ENCODE measurements at places on chromosomes 5 and 9.

DNA sequence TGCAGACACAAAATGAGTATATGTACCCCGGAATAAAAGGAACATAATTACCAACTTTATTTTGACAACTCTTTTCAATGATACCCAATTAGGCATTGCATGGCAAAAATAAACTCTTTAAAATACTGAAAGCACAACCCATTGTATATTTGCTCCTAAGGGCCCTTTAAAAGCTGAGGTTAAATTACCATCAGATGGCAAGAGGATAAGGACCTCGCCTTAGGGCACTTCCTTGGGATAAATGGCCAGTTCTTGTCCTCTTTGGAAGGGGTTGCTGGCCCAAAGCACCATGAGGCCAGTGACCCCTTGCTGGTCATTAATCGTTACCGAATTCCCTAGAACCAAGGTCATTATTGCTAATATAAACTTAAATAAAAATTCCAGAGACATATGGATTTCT is 46.0 kb downstream of the EBF1 start:
- no peak for DNase-seq

DNA sequence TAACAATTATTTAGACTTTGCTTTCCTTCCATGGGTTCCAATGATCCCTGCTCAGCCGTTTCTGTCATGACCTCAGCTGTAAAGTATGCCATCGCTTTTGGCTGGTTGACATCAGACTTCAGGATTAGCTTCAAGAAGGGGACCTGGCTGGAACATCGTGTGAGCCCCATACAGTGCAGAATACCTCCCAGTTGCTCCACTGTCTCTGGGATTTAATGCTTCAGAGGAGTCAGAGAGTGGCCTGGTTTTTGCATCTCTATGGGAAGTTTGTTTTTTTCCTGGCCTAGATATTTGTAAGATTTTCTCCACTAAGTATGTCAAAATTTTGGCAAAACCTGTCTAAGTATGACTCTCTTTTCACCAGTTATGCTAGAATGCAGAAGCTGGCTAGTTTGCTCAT is 216.9 kb downstream of the GABBR2 start:
- no peak for DNase-seq

- DNase-seq = no peak
Observed at GRCh38 chr5:81336556-81336955, 35.2 kb downstream of the ZCCHC9 start.

GRCh38 chr5:103674251-103674650 is 111.7 kb upstream of the NUDT12 start:
- DNase-seq = no peak

- DNase-seq = no peak
Observed at GRCh38 chr5:137734331-137734730, 1.6 kb downstream of the KLHL3 start.

DNA sequence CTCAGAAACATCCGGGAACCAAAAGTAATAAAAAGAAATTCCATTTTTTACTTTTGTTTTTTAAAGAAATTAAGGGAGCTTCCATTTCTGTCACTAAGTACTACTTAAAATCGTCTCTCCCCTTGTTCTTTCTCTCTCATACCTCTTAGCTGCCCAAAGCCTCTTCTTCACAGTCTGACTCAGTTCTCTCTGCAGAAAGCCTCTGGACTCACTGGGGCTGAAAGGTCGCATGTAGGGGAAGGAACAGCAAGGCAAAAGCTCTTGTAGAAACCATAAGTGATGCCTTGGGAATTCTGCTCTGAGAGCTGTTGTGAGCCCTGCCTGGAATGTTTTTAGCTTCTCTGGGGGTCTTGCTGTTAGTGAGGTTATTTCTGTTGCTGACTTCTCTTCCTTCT is 100.8 kb upstream of the RANBP3L start:
- no peak for DNase-seq

GRCh38 chr5:180098991-180099732 is 27.6 kb upstream of the RNF130 start:
- DNase-seq = no peak

DNA sequence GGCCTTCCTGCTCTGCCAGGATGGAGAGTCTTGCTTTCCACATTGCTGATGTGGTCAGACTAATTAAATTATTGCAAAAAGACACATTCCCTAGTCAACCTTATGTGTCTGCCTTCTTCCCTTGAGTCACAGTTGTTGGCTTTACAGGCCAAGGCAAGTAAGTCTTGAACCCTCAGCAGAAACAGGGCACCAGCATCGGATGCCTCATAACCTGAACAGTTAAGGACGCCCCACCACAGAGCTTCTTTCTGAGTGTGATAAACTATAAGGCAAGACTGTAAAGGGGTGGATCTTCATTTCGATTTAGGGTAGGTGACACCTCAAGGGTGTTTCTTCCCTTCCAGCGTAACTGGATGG is 670 bp upstream of the KIF2A start:
- DNase-seq = no peak

DNA sequence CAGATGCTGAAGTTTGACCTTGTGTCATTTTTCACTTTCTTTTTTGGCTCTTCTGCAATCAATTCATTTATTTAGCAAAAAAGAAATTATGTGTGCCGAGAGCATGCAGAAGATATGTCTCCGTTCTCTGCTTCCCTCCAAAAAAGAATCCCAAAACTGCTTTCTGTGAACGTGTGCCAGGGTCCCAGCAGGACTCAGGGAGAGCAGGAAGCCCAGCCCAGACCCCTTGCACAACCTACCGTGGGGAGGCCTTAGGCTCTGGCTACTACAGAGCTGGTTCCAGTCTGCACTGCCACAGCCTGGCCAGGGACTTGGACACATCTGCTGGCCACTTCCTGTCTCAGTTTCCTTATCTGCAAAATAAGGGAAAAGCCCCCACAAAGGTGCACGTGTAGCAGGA is 2.4 kb downstream of the FGFR4 start:
- no peak for DNase-seq

DNA sequence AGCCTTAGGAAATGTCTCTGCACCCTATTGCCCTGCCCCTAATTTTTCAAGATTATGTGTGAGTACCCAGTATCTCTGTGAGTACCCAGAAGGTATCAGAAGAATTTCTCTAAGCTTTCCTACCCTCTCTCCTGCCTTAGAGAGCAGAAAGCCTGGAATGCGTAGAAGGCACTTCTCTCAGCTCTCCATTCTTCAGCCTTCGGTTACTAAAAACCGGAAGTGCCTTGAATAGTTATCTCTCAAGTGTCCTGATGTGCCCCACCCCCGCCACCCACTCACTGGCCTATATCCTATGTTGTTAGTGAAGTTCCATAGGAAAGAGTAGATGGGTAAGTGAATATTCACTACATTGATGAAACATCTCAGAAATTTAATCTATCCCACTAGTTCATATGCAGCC is 210.7 kb upstream of the CDH10 start:
- no peak for DNase-seq

GRCh38 chr9:131238402-131239021 is 37.8 kb downstream of the FAM78A start:
- no peak for DNase-seq

- DNase-seq = no peak
Observed at GRCh38 chr5:79263290-79263689, 27.4 kb downstream of the JMY start.

DNA sequence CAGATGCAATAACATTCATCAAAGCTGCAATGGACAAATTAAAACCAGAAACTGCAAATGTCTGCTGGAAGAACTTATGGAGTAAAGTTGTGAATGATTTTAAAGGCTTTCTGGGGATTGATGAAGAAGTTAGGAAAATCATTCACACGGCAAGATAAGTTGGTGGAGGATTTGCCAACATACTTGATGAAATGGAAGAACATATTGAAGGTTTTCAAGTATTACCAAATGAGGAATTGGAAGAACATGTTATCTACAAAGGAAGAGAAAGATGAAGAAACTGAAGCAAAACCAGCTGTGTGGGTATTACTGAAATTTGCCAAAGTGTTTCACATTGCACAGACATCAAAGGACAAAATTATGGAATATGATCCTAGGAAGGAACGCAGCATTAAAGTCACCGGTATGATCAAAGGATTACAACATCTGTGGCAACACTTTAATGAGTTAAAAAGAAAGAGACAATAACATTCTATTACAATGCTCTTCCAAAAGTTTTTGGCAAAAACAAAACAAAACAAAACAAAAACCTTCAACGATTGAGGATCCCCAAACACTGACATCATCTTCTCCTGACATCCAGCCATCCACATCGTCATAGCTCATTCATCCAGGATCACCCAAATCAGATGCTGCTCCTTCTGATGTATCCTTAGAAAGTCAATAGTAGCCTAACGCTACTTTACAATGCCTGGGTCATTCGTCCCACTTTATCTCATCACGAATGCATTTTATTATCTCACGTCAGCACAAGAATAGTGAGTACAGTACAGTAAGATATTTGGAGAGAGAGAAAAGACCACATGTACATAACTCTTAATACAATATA is 61.3 kb upstream of the SMC5 start:
- no peak for DNase-seq

DNA sequence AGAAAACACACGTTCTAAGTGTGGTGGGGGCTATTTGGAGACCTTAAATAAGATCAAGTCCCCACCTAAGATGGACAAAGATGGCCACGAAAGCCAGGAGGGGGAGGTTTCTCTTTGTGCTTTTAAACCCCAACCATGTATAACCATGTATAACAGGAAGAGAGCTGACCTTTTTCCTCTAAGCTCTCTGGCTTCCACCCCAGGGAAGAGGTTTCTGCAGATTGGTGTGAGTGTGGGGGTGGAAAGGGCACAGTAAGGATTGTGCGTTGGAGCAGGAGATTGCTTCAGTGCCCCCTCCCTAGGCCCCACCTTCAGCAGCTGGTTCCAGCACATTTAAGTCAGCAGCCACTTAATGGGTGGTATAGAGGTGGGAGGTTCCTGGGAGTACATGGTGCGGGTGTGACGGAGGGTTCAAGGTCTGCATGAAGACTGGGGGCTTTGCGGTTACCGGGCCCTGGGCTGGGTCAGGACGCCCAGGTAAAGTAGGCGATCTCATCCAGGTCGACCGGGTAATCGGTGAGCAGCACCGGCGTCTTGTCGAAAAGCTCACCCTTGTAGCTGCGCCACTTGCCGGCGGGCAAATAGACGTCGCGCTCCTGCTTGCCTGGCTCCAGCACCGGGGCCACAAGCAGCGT is 6.2 kb downstream of the MYORG start:
- DNase-seq = no peak

GRCh38 chr9:118693645-118694044 is 675.6 kb downstream of the BRINP1 start:
- DNase-seq = no peak

DNA sequence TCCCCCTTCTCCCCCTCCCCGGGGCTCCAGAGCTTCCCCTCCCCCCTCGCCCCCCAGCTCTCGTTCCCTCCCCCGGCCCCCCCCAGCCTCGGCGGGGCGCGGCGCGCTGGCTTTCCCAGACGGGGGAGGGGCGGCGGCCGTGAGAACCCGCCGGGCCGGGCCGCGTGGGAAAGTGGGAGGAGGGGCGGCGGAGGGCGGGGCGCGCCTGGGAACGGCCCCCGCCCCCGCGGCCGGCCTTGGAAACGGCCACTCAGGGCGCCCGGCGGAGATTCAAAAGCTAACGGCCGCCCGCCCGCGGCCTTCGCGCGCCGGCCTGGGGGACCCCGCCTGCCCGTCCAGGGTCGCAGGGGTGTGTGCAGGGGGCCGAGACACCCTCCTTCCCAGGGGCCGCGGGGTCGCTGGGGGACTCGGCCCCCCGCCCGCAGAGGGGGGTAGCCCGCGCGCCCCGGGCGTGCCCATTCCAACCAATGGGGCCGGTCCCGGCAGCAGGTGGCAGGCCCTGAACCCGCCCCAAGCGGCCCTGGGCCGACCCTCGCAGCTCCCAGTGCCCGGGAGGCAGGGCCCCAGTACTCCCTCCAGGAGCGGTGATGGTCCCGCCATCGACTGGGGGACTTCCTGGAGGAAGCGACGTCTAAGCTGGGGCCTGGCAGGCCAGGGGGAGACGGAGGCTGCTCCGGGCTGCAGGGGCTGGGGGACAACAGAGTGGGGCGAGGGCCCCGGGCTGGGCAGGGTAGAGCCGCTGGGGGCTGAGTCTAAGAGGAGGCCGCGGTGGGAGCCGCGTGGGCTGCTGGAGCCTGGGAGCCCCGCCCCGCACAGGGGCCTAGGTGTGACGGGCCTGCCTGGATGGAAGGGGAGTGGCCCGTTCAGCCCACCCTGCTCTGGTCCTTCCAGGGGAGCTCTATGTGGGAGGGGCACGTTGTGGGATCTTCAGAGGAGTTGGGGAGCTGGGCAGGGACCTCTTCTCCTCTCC is 14.2 kb upstream of the NRARP start:
- DNase-seq = no peak

- no peak for DNase-seq
Observed at GRCh38 chr9:135711881-135712280, 9.9 kb downstream of the KCNT1 start.

DNA sequence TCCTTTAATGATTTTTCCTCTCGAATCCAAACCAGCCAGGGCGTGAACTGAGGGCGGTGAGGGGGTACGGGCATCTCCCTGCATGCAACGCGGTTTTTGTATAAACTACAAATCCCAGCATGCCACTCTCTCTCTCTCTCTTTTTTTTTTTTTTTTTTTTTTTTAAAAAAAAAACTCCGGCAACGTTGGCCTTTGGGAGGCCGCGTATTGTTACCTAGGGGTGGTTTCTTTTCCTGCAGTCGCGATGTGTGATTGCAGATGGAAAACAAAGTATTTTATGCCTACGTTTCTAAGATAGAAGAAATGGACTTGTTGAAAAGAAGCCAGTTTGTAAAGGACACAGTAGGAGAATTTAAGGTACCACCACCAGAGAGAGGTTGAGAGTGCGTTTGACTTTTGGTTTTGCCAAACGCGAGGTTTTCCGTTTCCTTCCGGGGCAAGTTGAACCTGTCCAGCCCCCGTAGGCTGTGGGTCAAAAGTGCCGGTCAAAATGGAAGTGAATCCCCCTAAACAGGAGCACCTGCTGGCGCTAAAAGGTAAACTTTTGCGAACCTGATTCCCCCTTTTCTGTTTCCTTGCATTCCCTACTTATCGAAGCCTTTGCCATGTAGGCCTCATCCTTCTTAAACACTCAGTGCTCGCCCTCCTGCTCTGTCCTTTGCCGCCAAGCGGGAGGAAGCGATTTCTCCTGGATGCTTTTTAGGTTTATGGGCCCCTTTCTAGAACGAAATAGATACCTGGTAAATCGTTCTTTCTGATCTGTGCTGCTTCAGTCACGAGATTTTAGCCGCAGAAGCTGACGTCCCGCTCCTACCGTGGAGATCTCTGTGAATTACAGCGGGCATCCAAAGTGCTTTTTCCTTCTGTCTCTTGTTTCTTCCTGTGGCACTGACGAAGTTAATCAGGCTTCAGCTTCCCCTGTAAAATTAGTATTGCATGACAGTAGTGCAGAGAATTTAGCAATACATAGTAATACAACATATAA is at the start of the genes SHLD3 and TRAPPC13:
SHLD3 (plus strand) TSS at position 457 of the 985 bp plus-strand sequence. CDS start 4,561 bp downstream, outside the sequence.
TRAPPC13 (plus strand) TSS at position 457 of the 985 bp plus-strand sequence; CDS start at position 491, 34 bp downstream.
- DNase-seq = peak; percentile 38

DNA sequence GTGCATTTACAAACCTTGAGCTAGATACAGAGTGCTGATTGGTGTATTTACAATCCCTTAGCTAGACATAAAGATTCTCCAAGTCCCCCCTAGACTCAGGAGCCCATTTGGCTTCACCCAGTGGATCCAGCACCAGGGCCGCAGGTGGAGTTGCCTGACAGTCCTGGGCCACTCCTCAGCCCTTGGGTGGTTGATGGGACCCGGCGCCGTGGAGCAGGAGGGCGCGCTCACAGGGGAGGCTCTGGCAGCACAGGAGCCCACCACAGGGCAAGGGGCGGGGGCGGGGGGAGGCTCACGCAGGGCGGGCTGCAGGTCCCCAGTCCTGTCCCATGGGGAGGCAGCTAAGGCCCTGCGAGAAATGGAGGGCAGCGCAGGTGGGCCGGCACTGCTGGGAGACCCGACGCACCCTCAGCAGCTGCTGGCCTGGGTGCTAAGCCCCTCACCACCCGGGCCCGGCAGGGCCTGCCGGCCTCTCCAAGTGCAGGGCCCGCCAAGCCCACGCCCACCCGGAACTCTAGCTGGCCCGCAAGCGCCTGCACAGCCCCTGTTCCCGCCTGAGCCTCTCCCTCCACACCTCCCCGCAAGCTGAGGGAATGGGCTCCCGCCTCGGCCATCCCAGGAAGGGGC is 613.5 kb downstream of the TLE4 start:
- no peak for DNase-seq
